ENCODE measurements at places on chromosomes 6 and 20. TPM values are rescaled to one million over a fixed set of nuclear protein-coding genes. Genes with fewer than 3 reads are reported as not detected.
A peak's percentile ranks its signal among the peaks of the same experiment; 100 is the strongest.

Gene DNMT3B
- 0.62 TPM for total RNA-seq

Gene GGTLC1
- not detected for total RNA-seq

Gene ZBP1
- 0.38 TPM for total RNA-seq

Gene GJA1
- 145 TPM for total RNA-seq

Gene PTPRT
- 0.20 TPM for total RNA-seq

DNA sequence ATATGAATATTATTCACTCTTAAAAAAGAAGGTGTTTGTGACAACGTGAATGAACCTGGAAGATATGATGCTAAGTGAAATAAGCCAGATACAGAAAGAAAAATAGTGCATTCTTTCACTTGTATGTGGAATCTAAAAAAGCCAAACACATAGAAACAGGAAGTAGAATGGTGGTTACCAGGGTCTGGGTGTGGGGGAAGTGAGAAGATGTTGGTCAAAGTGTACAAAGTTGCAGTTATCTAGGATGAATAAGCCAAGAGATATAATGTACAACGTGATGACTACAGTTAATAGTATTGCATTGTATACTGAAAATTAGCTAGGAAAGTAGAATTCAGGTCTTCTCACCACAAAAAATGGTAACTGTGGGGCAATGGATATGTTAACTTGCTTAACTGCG lies 151.1 kb upstream of the HCRTR2 start:
- no peak for DNase-seq

GRCh38 chr6:159756508-159756907 lies 5.3 kb upstream of the ACAT2 start:
- DNase-seq: no peak

- no peak for DNase-seq
These were observed 79.3 kb downstream of the TBC1D7 start for GRCh38 chr6:13248994-13249393.

- no peak for DNase-seq
These were observed 48.7 kb upstream of the RPS6KA2 start for GRCh38 chr6:166675736-166676135.

- no peak for DNase-seq
These were observed 64.4 kb upstream of the SMIM8 start for GRCh38 chr6:87257975-87258374.

GRCh38 chr20:48349656-48350055 lies 478.1 kb downstream of the PREX1 start:
- no peak for DNase-seq

GRCh38 chr6:64831680-64832079 lies 875.3 kb downstream of the EYS start:
- no peak for DNase-seq

GRCh38 chr6:47238456-47238995 lies 71.2 kb downstream of the TNFRSF21 start:
- DNase-seq: no peak

DNA sequence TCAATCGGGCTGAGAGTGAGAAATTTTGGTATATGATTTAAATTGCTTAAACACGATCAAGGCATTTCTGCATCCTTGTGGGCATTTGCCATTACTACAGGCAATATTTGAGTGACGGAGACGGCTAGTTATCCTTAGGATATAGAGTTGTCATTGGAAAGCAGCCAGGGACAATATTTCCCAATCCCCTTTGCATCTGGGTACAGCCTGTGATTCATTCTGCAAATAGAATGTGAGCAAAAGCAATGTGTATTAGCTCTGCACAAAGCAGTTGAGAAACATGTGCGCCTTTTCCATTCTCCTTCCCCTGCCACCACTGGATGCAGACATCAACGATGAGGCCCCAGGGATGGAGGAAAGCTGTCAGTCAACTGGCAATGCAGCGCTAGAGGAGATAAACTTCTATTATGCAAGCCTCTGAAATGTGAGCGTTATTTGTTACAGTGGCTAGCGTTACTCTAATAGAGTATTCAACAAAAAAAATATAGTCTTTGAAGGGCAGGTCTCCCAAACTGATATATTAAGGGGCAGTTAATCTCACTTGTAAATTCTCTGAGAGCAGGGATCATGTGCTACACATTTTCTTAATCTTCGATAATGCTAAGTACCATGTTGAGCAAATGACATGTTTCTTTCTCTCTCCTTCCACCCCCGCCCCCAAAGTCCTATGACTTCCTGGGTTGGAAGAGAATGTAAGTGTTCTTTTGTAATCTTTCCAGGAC lies 37.1 kb upstream of the NCOA3 start:
- DNase-seq: peak; percentile 80

GRCh38 chr6:33163540-33163939 lies 28.7 kb downstream of the COL11A2 start:
- DNase-seq: no peak

DNA sequence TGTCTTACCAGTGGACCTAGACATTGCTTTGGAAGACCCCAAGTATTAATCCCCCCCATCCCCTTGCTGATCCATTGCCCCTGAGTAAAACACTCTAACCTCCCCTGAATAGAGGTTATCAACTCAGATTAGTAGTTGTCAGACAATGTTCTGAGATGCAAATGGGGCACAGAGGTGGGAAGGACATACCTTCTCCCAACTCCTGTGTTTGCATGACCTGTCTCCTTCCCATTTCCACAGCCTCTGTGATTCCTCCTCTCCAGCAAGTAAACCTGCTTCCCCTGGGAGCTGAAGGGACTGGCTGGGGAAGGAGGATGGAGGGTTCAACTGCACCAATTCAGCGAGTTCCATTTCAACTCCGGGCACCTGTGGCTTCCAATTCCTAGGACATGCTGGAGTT lies 199.8 kb upstream of the SASH1 start:
- no peak for DNase-seq

DNA sequence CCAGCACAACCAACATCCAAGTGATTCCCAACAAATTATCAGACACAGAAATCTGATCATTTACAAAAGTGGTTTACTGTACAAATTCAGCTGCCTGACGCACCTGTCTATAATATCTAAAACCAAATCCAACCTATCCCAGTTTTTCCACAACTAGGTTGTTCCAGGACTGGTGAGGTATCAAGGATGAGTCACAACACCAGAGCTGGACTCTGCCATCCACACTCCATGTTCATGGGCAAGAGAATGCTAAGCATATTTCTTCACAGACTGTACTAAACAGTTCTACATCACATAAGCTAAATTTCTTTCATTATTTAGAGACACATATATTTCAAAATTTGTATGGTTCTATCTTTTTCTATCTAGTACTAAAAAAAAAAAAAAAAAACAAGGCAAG lies 141.6 kb downstream of the BTBD9 start:
- DNase-seq: no peak

Data from right cardiac atrium (tissue), 5 donors.